ENCODE measurements at places on chromosomes 1 and 21.

DNA sequence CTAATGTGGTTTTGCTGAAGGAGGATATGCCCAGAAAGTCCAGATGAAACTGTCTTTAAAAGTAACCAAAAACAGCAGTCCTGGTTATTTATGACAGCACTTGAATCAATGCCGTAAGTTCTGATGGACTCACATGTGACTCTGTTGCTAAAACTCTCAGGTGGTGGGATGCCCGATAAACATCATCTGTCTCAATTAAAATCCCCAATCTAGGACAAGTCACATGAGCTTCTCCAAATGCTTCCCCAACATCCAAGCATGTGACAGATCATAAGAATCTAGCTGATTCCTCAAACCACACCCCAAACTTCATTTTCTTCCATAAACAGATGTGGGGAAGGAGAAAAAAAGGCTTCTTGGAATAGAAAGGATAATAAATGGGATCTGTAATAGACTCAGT is 786 bp upstream of the CTSK start:
- DNase-seq: no peak

DNA sequence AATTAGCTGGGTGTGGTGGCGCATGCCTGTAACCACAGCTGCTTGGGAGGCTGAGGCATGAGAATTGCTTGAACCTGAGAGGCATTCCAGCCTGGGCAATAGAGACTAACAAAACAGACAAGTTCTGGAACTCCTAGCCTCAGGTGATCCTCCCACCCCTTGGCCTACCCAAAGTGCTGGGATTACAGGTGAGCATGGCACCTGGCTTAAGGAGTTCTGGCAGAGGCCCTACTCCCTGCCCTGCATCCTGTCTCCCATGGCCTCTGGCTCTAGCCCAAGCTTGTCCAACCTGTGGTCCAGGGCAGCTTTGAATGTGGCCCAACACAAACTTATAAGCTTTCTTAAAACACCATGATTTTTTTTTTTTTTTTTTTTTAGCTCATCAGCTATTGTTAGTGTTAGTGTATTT is 20.4 kb downstream of the TOMM20 start:
- no peak for DNase-seq

DNA sequence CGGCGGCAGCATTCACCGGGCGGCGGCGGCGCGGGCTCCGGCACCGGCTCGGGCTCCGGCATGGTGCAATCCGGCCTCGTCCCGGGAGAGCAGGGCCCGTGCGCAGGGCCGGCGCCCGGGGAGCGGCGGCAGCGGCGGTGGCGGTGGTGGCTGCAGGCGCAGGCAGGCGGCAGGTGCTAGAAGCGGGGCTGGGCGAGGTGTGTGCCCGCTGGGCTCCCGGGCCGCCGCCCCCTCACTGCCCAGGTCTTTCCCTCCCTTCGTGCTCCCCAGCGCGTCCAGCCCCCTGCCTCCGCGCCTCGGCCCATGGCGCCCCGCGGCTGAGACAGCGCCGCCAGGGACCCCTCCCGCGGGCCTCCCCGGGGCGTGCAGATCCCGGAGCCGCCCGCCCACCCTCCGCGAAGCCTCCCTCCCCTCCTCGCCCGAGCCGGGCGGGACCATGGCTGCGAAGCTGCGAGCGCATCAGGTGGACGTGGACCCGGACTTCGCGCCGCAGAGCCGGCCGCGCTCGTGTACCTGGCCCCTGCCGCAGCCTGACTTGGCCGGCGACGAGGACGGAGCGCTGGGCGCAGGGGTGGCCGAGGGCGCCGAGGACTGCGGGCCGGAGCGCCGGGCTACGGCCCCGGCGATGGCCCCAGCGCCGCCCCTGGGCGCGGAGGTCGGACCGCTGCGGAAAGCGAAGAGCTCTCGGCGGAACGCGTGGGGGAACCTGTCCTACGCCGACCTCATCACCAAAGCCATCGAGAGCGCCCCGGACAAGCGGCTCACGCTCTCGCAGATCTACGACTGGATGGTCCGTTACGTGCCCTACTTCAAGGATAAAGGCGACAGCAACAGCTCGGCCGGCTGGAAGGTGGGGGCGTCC is 492 bp downstream of the FOXO6 start:
- no peak for DNase-seq

GRCh38 chr1:164480285-164480907 is 78.6 kb upstream of the PBX1 start:
- DNase-seq: no peak

GRCh38 chr1:54172614-54173599 is 20.1 kb upstream of the CDCP2 start:
- DNase-seq: no peak

GRCh38 chr1:209667103-209667502 is 8.1 kb upstream of the G0S2 start:
- no peak for DNase-seq

DNA sequence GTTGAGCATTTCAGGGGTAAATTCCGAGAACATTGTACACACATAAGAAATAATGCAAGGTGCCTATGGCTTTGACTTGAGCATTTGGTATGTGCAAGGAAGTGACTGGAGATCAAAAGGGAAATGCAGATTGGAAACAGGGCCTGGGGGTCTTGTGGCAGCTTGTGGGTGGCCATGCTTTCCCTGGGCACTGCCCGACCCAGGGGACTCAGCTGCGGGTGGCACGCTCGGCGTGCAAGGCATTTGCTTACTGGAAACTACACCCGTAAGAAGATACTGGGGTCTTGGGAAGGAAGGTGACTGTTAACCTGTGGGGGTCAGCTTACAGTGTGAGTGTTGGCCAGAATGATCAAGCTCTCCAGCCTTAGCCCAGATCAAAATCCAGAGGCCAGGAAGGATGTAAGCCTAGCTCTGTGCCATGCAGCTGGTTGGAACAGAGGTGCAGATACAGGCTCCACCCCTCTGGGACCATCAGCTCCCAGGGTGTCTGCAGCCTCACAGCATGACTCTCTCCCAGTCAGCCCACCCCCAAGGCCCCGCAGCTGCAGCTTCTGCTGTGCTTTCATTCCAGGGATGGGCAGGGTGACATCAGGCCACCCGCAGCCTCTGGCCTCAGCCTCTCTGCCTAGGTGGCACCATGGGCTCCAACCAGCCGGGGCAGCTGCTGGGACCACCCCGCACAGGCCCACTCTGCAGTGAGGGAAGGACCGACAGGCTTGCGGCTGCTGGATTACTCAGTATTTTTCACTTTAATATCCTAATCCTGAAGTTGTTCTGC is 55.1 kb downstream of the KIF26B start:
- no peak for DNase-seq

DNA sequence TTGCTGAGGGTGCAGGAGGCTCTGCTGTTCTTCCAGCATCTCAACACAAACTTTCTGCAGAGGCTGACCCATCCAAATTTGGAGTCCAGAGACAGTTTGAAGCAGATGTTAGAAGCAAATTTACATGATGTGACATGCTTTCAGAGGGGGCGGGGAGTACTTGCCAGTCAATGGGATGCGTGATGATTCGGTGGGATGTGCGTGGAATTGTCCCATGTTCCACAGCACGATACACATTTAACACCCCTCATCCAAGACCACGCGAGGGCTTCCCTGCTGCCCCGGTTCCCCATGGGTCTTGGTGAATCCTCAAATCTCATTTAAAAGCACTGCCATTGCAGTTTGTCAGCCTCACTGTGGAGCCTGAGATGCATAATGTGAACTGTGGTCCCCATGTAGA is 78.6 kb upstream of the TLR5 start:
- DNase-seq: no peak

GRCh38 chr1:223189903-223190724 is 47.1 kb upstream of the TLR5 start:
- no peak for DNase-seq

DNA sequence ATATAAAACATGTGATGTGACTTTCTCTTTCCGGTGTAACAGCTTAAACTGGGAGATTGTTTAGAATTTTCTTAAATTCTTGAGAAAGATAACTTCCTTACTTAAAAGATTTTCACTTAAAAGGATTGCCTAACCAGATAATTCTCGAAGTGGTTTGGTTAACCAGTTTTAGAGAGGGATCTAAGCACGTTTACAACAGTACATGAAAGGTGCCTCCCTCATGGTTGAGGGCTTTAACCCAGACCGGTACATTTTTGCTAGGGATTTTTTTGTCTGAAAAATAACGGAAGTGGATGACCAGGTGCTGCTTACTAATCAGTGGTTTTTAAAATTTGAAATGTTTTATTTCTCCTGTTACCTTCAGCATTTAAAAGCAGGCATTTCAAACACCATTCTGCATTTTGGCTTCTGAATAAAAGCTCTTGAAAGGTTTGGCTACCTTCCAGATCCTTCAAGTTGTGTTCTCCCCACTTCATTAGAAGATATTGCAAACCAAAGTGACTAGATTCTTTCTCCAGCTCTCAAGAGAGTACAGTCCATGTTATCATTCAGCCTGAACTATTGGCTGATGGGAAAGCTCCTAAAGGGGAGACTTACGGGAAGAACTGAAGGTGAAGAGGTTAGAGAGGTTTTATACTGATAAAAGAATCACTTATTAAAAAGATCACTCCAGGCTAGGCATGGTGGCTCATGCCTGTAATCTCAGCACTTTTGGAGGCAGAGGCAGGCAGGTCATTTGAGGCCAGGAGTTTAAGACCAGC is 12.8 kb downstream of the S100PBP start:
- no peak for DNase-seq

- no peak for DNase-seq
Observed at GRCh38 chr21:31875496-31876015, 2.7 kb downstream of the HUNK start.

DNA sequence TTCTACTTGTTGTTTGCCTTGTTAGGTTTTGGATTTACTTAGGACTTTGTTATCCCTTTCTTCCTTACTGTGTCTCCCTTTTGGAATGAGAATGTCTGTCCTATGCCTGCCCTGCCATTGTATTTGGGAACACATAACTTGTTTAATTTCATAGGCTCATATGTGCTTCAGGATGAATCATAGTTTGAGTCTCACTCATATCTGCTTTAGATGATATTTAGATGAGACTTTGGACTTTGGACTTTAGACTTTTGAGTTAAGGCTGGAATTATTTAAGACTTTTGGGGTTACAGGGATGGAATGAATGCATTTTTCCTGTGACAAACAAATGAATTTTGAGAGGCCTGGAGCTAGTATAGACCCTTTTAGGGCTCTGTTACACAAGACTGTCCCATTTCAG is 33.4 kb downstream of the PSMG1 start:
- no peak for DNase-seq

- no peak for DNase-seq
Observed at GRCh38 chr1:90936061-90936460, 85.8 kb downstream of the ZNF644 start.

- no peak for DNase-seq
Observed at GRCh38 chr1:209103092-209103491, 480.4 kb upstream of the CAMK1G start.

DNA sequence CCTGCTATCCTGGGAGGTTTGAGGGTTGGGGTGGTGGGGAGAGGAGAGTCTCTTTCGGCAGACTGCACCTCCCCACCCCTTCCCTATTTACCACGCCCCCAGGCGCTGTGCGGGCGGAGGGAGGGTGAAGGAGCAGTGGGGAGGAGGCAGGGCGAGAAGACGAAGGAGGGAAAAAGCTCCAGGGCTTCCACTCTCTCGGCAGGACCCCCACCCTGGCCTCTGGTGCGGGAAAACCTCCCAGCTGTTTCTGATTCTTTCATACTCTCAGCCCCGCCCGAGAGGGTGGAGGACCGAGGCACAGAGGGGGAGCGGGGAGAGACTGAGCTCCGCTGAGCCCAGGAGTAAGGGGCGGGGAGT is 866 bp upstream of the WNT2B start:
- no peak for DNase-seq

- no peak for DNase-seq
Observed at GRCh38 chr1:60831780-60832179, 250.6 kb upstream of the NFIA start.

DNA sequence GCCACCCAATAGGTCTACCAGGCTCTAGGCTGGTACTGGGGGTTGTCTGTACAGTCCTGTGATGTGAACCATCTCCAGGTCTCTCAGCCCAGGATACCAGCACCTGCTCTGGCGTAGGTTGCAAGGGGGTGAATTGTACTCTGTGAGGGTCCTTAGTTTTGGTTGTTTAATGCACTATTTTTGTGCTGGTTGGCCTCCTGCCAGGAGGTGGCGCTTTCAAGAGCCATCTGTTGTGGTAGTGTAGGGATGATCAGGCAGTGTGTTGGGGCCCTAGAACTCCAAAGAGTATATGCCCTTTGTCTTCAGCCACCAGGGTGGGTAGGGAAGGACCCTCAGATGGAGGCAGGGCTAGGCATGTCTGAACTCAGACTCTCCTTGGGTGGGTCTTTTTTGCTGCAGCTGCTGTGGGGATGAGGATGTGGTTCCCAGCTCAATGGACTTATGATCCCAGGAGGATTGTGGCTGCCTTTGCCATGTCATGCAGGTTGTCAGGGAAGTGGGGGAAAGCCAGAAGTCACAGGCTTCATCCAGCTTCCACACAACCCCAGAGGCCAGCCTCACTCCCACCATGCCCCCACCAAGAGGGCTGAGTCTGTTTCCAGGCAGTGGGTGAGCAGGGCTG is 301.8 kb upstream of the CHRM3 start:
- DNase-seq: no peak

DNA sequence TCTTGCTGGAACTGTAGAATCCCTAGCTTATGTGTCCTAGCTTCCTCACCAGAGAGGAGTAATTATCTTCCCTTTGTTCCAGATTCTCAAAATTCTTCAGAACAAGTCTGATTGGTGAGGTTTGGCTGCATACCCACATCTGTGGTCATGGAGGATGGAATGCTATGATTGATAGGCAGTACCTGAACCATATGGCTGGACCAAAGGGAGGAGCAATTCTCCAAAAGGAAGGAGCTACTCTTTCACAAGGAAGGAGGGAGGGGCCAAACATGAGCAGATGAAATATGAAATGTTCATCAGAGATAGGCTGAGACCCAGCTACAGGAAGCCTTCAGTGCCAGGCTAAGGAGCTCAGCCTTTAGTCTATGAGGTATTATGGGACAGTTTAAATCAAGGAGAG is 5.0 kb upstream of the RNF19B start:
- DNase-seq: no peak

- no peak for DNase-seq
Observed at GRCh38 chr1:213256438-213257087, 205.5 kb downstream of the RPS6KC1 start.

- DNase-seq: no peak
Observed at GRCh38 chr1:248853663-248854375, 5.1 kb downstream of the ZNF692 start.

DNA sequence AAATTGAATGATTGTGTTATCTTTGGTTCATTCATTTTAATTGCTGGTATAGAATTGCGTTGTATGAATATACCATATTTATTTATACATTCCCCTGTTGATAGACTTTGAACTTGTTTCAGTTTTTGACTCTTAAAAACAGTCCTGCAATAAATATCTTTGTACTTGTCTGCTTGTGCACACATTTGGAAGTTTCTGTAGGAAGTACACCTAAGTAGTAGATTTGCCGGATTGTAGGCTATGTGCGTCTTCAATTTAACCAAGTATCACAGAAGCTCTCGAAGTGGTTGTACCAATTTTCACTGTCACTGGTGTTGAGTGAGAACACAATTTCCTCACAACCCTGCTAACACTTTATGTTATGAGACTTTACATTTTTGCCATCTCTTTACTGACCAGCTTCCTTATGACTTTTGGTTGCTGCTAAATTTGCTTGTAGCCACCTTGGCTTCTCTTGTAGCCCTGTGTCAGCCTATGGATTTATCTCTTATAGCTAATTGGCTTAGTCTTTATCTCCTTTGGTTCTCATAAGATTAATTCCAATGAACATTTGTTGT is 2.2 kb downstream of the TTC3 start:
- no peak for DNase-seq
